ENCODE measurements at places on chromosomes 1 and 21. TPM values are rescaled to one million over a fixed set of nuclear protein-coding genes. Genes with fewer than 3 reads are reported as not detected.

The LUZP1 gene
- 52.5 TPM for total RNA-seq

The TAS1R1 gene
- not detected for total RNA-seq

GRCh38 chr21:44919913-44920693 is 596 bp downstream of the ITGB2 start:
- DNase-seq = peak; percentile 36

DNA sequence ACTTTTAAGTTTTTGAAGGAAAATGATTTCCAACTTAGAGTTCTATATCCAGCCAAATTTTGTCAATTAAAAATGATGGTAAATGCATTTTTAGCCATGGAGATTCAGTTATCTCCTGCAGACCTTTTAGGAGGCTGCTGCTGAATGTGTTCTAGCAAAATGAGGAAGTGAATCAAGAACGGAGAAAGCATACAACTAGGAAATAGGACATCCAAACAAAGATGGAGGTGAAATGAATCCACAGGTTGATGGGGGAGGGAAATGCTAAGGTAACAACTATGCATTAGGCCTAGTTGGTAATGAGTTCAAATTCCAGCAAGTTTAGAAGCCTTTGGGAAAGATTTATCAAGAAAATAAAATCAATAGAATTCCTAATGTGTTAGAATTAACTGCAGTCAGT is 80.5 kb downstream of the FNBP1L start:
- no peak for DNase-seq

- no peak for DNase-seq
These were observed 26.0 kb upstream of the KCNK2 start for GRCh38 chr1:215056584-215056983.

- no peak for DNase-seq
These were observed 2.9 kb upstream of the PSEN2 start for GRCh38 chr1:226867461-226868054.

GRCh38 chr21:36127977-36128376 is 6.9 kb upstream of the CBR3 start:
- DNase-seq = no peak
